ENCODE measurements at places on chromosomes 4 and X. TPM values are rescaled to one million over a fixed set of nuclear protein-coding genes. Genes with fewer than 3 reads are reported as not detected.

DNA sequence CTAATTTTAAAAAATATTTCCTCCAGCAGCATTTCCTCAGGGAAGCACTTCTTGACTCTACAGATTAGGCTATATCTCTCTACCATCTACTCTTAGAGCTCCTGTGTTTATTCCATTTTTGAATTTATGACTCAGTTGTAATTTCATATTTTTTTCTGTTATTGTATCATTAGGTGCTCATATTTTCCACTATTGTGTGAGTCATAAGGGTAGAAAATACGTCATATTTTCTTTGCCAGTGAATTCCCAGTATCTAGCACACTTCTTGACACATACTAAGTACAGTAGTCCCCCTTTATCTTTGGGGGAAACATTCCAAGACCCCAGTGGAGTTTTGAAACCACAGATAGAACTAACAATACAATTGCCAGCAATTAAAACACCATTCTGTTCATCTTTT is 431.2 kb downstream of the GASK1B start:
- no peaks in the 10 kb centered on the region for H3K36me3 ChIP-seq
- no peaks in the 10 kb centered on the region for H3K4me1 ChIP-seq
- H3K4me3 ChIP-seq, result no peak overlapping the region
- no peaks in the 10 kb centered on the region for H3K27me3 ChIP-seq
- no peak overlapping the region for H3K27ac ChIP-seq
- no peak for DNase-seq

Gene ZBTB33
- 9.1 TPM for total RNA-seq

GRCh38 chrX:1223242-1223600 is 10.8 kb upstream of the CRLF2 start:
- DNase-seq, result no peak
- H3K27me3 ChIP-seq, result no peaks in the 10 kb centered on the region
- no peaks in the 10 kb centered on the region for H3K36me3 ChIP-seq
- no peak overlapping the region for H3K27ac ChIP-seq
- no peak overlapping the region for H3K4me3 ChIP-seq

- H3K4me3 ChIP-seq, result no peak overlapping the region
- DNase-seq, result no peak
- no peak overlapping the region for H3K27ac ChIP-seq
- no peaks in the 10 kb centered on the region for H3K36me3 ChIP-seq
Observed at GRCh38 chr4:145954924-145955339, 16.3 kb upstream of the ZNF827 start.

DNA sequence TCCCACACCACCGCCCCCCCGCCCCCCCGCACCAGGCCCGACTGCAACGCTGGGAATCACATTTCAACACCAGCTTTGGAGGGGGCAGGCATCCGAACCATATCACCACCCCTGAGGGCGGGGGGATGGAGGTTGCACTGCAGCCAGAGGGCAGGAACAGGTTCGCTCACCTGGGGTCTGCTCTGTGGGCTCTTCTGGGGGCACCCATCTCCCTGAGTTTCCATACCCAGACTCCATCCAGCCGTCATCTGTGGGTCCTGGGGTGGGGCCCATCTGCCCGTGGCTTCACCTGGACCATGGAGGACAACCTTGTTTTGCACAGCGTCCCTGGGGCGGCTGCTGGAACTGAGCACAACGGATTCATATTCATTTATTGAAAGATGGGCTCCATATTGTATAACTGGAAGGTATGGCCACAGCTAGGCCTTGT is 6.9 kb downstream of the PSAPL1 start:
- H3K4me1 ChIP-seq, result no peaks in the 10 kb centered on the region
- no peaks in the 10 kb centered on the region for H3K36me3 ChIP-seq
- no peak for DNase-seq
- H3K4me3 ChIP-seq, result no peak overlapping the region
- H3K27me3 ChIP-seq, result no peaks in the 10 kb centered on the region

- H3K4me1 ChIP-seq, result no peaks in the 10 kb centered on the region
- H3K4me3 ChIP-seq, result no peak overlapping the region
- no peaks in the 10 kb centered on the region for H3K27me3 ChIP-seq
- DNase-seq, result no peak
- no peak overlapping the region for H3K27ac ChIP-seq
Observed at GRCh38 chr4:105741548-105741947, 33.0 kb downstream of the GSTCD start.

- DNase-seq, result no peak
- no peak overlapping the region for H3K4me3 ChIP-seq
- H3K27ac ChIP-seq, result no peak overlapping the region
- no peaks in the 10 kb centered on the region for H3K4me1 ChIP-seq
- H3K27me3 ChIP-seq, result no peaks in the 10 kb centered on the region
Observed at GRCh38 chr4:166501941-166502382, 628.9 kb downstream of the TLL1 start.

- DNase-seq, result no peak
- no peak overlapping the region for H3K27ac ChIP-seq
- H3K36me3 ChIP-seq, result no peaks in the 10 kb centered on the region
- no peaks in the 10 kb centered on the region for H3K27me3 ChIP-seq
- H3K4me1 ChIP-seq, result no peaks in the 10 kb centered on the region
Observed at GRCh38 chr4:132180020-132180427, 969.1 kb upstream of the PCDH10 start.

Gene COL4A5
- 201 TPM for total RNA-seq

- no peak overlapping the region for H3K4me3 ChIP-seq
- no peaks in the 10 kb centered on the region for H3K36me3 ChIP-seq
- no peaks in the 10 kb centered on the region for H3K27me3 ChIP-seq
- no peak for DNase-seq
- H3K4me1 ChIP-seq, result no peaks in the 10 kb centered on the region
- no peak overlapping the region for H3K27ac ChIP-seq
Observed at GRCh38 chr4:149008415-149009025, 566.3 kb upstream of the NR3C2 start.

Gene ARHGAP36
- total RNA-seq, result not detected

Data from esophagus muscularis mucosa (tissue), 4 donors.